ENCODE measurements at places on chromosomes 6 and 20.

- DNase-seq = no peak
These were observed 37.2 kb downstream of the EDN1 start for GRCh38 chr6:12327391-12327790.

DNA sequence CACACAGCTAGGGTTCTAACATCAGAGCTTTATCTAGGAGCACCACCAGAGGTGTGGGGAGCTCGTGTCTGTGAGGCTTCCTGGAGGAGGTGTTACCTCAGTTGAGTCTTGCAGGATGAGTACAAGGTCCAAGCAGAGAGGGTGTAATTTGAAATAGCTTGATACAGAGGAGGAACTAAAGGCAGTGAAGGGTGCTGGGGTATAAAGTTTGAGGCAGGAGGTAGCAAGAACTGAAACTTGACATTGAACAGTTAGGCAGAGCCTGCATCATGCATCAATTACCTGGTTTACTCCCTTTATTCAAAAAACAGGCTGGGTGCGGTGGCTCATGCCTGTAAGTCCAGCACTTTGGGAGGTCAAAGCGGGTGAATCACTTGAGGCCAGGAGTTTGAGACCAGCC, 241.2 kb downstream of the UST start:
- no peak for DNase-seq

- no peak for DNase-seq
These were observed 881 bp upstream of the MCM3 start for GRCh38 chr6:52285177-52286068.

DNA sequence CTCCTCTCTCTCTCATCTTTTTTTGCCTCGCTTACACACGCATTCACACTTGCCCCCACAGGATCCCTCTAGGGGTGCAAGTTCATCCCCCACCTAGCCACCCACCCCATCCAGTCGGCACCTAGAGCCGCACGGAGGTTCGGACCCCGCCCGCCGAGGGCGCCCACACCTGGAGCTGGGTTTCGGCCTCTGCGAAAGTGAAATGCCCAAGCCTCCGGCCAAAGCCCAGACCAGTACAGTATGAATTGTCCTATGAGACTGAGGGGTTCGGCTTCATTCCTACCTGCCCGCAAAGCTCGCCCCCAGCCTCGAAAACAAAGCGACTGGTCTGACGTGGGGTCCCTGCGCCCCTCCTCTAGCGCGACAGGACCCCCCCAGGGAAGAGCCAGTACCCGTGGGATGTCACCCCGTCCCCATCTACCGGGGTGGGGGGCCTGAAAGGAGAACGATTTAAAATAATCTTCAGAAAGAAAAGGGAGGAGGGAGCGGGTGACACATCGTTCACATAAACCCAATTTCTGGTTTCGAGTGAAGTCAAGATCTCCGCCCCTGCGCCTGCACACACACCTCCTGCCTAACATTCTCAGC, 1.5 kb downstream of the TFAP2A start:
- DNase-seq = no peak

GRCh38 chr6:24847402-24847801, 48.7 kb upstream of the ARMH2 start:
- no peak for DNase-seq

DNA sequence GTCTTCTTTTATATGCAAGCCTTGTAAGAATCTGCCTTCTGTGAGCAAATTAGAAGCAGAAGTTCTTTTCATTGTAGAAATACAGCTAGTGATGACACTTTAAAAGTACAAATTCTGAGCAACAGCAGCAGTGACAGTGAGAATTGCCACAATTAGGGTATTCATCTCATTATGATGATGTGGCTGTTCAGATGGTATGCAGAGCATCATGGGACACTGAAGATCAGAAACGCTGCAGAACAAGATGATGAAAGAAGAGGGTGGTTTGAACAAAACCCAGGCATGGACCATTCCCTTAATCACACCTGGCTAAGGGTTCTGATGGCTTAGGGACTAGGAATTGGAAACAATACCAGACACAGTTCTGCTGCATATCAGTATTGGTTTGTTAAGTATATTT, 312.7 kb upstream of the TBX18 start:
- no peak for DNase-seq

DNA sequence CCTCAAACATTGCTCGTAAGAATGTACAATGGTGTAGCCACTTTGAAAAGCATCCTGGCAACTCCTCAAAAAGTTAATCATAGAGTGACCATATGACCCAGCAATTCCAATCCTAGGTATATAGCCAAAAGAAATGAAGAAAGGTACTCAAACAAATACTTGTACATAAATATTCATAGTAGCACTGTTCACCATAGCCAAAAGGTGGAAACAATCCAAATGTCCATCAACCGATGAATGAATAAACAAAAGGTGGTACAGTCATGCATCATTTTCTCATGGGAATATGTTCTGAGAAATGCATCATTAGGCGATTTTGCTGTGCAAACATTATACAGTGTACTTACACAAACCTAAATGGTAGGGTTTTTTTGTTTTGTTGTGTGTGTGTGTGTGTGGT, 74.4 kb upstream of the TBC1D7 start:
- DNase-seq = no peak

- no peak for DNase-seq
These were observed 31.1 kb upstream of the ENPP4 start for GRCh38 chr6:46098678-46099077.

DNA sequence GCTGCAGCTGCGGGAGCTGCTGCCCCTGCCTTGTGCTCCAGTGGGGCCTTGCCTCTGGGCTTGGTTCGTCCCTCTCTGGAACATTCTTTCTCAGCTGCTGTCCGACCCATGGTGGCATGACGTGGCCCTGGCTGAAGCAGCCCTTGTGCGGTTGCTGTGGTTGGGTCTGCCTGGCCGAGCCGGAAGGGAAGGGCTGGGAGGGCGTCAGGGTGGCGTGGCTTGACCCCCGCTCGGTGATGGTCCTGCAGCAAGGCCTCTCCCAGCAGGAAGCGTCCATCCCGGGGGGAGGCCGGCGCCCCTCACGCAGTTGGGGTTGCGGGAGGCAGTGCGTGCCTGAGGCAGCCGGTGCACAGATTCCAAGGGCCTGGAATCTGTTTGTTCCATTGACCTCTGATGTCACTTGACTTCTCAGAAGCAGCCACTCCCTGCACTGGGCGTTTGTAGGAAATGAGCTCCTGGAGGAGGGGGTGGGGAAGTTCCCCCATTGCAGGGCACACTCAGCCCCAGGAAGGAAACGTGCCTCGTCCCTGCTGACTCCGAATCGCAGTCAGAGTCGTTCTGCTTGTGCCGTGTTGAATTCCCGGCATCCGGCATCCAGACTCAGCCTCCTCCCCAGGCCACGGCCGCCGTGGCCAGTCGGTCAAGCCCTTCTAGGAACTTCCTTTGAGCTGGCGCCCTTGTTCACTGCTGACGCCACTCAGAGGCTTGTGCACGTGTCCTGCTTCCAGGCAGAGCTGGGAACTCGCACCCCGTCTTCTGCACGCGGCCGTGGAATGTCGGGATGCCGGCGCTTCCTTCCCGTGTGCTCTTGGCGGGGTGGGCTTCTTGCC, 9.7 kb upstream of the TNFRSF6B start:
- DNase-seq = no peak

DNA sequence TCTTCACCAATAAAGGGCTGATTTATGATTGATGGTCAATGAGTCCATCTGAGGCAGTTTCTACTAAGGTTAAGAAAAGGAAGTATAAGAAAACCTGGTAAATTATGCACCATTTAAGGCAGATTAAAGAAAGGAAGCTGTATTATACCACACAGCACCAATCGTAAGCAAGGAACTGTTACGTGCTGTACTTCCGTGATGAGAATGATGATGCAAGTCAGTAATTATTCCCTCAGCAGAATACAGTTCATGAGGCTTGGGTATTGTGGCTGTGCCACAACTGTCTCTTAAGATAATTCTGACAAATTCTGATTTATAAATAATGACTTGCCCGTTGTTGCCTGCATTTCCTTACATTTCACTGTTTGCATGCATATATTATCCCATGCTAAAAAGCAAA, 699.0 kb downstream of the HDGFL1 start:
- no peak for DNase-seq

DNA sequence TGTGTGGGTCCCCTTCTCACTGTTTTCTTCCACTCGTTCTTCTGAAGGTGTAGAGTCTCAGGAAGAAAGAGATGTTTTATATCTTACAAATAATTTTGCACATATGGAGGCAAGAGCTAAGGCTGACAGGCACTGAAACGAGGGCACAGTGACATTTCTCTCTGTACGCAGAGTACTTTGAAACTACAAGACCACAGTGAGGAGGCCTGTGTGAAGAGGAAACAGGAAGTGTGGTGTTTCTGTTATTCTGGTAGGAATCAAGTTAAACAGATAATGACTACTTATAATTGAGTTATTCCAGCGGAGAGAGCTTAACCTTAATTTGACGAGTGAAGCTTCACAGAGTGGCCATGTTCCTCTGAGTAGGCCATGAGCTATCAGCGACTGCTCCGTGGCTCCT, 4.8 kb downstream of the CDH4 start:
- no peak for DNase-seq

DNA sequence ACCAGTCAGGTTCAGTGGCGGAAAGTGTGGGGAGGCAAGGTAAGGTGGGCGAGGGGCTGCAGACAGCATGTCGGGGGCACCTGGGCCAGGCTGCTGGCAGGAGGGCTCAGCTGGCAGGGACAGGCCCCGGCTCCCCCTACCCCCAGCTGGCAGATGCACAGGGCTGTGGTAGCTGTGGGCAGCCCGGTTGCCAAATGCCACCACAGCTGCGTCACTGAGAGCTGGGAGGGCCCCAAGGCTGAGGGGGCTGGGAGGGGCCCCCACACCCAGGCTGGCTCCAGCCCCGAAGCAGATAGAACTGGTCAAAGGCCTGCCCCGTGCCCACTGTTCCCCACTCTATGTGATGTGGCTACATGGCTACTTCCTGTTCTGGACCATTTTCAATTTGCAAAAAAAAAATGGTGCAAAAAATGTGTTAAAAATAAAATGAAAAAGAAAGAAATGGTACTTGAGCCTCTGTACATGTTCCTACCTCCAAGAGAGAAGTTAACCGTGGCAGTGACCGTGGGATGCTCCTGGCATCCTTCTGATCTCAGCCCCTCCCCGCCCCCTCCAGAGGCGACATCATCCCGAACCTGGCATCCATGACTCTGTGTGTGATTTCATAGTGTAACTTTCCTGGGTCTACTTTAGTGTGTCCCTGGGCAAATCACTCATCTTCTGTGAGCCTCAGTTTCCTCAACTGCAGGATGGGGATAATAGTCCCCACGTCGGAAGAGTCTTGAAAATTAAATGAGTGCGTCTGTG, 64.4 kb downstream of the UBE2V1 start:
- no peak for DNase-seq

GRCh38 chr20:22568872-22569344, 15.5 kb downstream of the FOXA2 start:
- DNase-seq = no peak

DNA sequence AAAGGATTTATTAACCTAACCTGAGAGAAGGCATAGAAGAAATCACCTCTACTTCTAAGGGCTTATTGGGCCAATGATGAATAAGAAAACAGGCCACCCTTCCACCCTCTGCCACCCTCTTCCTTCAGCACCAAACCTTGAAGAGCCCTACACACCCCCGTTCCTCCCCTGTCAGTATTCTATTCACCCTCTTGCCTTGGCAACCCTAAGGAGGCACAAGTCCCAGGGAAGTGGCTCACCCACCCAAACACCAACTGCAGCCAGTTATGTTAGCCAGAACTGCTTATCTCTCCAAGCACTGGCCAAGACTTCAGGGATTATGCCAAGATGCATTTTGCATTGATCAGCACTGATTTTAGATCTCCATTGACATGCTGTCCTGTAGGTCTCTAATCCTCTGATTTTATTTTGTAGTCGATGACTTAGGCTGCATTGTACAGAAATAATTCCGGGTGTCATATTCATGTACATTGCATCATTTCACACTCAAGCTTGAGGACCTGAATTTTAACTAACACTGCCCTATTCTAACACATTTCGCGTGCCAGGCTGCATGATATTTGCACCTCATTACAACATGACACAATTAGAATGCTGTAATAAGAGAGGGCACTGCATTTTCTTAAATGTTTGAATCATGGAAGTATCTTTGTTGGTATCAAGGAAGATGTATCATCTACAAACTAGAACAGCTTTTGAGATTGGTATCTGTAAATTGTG, 15.7 kb downstream of the CNKSR3 start:
- no peak for DNase-seq

DNA sequence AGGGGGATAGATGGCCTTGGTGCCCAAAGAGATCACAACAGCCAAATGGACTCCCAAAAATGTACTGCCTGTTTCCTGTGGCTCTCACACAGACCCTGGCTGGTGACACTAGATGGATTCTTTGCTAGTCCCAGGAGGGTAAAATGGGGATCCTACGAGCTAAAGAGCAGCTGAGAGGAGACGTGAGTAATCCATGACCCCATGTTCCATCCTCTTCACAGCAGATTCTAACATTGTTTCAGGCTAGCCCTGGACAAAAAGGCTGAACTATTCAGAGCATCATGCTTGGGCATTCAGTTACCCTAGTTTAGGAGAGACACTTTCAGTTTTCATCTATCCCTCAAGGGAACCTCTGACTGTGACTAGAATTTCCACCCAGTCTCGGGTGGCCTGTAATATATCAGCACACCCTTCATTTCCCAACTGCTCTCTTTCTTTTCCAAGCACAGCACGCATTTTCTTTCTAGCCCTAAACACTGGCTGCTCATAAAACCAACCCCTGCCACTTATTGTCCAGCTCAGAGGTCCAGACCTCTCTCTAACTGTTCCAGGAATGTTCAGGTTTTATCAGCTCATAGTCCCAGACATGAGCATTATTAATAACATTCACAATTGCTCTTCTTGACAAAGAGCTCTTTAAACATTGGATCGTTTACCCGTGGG, 48.5 kb downstream of the SLC22A1 start:
- no peak for DNase-seq

- DNase-seq = no peak
These were observed 60.0 kb upstream of the BTN3A2 start for GRCh38 chr6:26304797-26305640.
